ENCODE measurements at places on chromosomes 16 and 17.

GRCh38 chr17:14784997-14785696, 480.0 kb downstream of the PMP22 start:
- DNase-seq, result no peak

DNA sequence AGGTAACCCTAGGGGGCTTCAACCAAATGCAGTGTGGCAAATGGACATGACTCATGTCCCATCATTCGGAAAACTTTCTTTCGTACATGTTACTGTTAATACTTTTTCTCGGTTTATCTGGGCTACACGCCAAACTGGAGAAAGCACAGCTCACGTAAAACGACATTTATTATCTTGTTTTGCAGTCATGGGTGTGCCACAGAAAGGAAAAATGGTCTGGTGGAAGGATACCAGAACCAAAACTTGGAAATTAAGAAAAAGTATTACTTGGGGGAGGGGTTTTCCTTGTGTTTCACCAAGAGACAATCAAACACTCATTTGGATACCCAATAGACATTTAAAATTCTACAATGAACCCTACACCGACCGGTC, 23.6 kb downstream of the ALOX15B start:
- no peak for DNase-seq

GRCh38 chr16:81544700-81545271, 100.2 kb downstream of the CMIP start:
- DNase-seq, result peak; percentile 51

DNA sequence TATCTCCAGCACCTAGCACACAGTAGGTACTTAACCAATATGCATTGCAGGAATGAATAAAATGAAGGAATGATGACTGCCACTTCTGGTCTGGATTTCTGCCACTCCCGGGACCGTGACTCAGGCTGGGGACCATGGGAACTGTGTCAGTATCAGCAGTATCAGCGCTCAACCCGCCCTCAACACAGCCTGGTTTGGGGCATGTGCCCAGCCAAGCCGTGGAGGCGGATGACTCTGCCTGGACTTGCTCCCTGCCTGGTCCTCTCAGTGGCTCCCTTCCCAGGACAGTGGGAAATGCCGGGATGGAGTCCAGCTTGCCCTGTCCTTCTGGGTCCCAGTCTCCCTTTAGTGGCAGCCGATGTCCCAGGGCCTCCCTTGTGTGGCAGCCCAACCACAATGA, 55.1 kb downstream of the SRCIN1 start:
- no peak for DNase-seq

GRCh38 chr16:64295466-64295865, 826.4 kb downstream of the CDH11 start:
- no peak for DNase-seq

GRCh38 chr16:57409870-57410587, 5.5 kb downstream of the CCL17 start:
- DNase-seq, result no peak

- no peak for DNase-seq
Observed at GRCh38 chr17:17455173-17455572, 21.6 kb upstream of the MED9 start.

- DNase-seq, result no peak
Observed at GRCh38 chr17:49403514-49404289, 11.0 kb downstream of the PHB1 start.

- no peak for DNase-seq
Observed at GRCh38 chr17:81840826-81841778, 6.3 kb upstream of the PPP1R27 start.

DNA sequence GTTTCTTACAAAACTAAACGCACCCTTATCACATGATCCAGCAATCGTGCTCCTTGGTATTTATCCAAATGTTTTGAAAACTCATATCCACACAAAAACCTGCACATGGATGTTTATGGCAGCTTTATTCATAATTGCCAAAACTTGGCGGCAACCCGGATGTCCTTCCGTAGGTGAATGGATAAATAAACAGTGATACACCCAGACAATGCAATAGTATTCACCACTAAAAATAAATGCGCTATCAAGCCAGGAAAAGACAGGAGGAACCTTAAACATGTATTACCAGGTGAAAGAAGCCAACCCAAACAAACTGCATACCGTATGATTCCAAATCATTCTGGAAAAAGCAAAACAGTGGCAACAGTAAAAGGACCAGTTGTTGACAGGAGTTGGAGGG, 10.0 kb downstream of the SPATA32 start:
- no peak for DNase-seq

DNA sequence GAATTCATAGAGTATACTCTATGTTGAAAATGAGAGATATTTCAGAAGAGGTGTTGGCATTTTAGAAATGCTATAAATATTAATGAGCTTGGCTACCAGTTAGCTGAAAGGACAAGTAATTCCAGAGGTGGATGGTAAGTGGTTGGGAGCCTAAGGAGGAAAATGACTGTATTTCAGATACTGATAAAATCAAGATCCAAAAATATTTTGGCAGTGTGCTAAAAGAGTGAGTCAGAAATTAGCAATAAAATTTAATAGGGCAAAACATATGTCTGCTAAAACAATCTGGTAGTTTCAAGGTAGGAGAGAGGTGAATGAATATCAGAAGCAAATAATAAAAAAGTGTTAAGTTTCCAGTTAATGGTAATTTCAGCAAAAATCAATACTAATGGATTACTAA, 1287.9 kb downstream of the CDH8 start:
- no peak for DNase-seq

GRCh38 chr17:2263183-2264066, 40.2 kb downstream of the SMG6 start:
- DNase-seq, result no peak

DNA sequence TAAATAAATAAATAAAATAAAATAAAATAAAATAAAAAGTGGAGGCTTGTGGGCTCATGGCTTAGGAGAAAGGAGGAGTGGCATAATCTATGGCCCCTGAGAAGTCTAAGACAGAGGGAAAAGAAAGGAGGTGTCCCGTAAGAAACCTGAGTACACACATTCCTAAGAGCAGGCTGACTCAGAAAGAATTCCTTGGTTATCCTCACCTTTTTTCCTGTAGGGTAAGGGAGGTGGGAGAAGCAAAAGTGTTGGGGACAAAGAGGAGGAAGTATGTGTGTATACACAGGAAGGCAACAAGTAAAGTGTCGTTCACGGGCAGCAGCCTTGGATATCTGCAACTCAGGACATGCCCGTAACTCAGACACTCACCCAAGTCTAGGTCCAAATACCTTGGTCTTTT, 29.3 kb downstream of the MARF1 start:
- DNase-seq, result no peak

- peak; percentile 66 for DNase-seq
Observed at GRCh38 chr17:12667299-12667958, 1.7 kb downstream of the MYOCD start.

DNA sequence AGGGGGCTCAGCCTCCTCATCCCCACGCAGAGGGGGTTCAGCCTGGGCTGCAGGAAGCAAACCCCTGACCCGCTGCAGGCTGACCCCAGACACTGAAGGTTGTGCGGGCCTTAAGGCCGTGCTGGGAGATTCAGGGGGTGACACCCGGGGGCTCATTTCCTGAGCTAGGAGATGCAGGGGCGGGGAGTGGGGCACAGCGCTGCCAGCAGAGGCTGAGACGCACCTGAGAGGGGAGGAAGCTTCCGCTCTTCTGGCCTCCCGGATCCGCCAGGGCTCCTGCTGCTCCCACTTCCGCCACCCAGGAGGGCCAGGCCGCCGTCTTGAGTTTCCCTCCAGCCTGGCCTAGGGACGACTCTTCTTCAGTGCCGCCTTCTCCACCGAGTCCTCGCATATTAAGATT, 173.2 kb upstream of the FOXF1 start:
- DNase-seq, result no peak

All from GM20000 (cell line).